Kasumi-1 (cell line): ENCODE measurements at places on chromosomes 7 and 10.
A peak's percentile ranks its signal among the peaks of the same experiment; 100 is the strongest.

GRCh38 chr10:28592953-28593352 is 60.0 kb downstream of the WAC start:
- peak; percentile 33 for DNase-seq

DNA sequence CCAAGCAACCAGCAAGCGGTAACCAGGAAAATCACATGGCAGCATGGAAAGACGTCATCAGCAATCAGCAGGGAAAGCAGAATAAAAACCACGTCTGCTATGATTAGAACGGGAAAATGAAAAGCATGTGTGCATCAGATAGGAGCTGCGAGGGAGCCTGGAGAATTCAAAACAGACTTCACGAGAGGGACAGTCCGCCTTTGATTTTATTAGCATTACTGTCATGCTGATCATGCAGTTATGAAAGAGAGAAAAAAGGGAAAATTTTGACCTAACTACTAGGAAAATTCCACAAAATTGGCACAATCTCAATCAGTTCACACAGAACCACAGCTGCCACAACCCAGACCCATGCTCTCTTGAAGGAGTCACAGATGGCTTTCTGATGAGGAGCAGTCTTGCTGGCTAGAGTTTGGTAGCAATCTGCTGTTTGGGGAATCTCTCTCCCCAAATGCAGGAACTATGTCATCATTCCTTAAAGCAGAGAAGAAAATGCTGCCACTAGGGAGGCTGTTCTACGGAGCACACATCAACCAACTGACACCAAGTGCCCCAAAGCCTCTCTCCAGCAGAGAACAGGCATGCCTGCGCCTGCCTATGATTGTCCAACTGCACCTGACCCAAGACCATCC is 295.9 kb downstream of the TNS3 start:
- DNase-seq, result no peak

DNA sequence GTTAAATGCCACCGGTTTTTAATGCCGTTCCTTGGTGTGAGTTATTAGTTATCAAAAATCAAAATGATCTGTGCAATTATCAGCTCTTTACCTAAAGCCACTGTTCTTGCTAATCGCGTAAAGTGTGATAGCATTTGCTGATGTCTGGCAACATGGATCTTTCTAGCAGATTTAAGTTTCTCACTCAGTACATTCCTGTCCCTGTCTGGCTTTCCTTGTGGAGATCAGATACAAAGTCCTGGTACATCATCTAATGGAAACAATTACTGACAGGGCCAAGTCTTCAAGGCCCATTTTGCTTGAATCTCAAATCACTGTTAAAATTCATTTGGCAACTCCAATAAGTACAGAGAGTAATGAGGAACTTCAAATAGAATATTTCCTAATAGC is 755.7 kb downstream of the AUTS2 start:
- no peak for DNase-seq

DNA sequence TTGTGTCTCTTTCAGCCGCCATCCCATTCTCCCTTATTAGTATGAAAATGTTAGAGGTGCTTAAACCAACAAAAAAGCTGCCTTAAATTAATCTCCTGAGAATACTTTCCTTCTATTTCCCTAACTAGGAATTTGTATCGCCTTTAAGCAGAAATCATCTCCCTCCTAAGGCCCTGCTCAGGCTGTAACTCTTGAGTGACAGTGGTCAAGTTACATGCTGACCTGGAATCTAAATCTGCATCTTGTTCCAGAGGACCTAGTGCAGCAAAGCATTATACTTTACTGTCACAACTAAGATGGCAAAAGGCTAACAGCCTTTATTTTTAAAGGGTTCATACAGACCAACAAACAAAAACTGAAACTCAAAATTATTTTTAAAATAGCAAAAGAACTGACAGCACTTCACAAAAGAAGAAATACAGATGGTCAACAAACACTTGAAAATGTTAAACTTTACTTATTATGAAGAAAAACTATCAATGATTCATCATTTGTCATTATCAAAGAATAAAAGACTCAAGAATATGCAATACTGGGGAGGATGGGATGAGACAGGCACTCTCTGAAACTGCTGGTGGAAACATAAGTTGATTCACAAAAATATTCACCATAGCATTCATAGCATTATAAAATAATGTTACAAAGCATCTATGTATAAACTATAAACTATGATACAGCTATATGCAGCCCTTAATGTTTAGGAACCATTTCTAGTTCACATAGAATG is 11.0 kb downstream of the CYREN start:
- DNase-seq, result no peak

GRCh38 chr10:10870523-10871241 is 147.0 kb upstream of the CELF2 start:
- DNase-seq, result no peak

DNA sequence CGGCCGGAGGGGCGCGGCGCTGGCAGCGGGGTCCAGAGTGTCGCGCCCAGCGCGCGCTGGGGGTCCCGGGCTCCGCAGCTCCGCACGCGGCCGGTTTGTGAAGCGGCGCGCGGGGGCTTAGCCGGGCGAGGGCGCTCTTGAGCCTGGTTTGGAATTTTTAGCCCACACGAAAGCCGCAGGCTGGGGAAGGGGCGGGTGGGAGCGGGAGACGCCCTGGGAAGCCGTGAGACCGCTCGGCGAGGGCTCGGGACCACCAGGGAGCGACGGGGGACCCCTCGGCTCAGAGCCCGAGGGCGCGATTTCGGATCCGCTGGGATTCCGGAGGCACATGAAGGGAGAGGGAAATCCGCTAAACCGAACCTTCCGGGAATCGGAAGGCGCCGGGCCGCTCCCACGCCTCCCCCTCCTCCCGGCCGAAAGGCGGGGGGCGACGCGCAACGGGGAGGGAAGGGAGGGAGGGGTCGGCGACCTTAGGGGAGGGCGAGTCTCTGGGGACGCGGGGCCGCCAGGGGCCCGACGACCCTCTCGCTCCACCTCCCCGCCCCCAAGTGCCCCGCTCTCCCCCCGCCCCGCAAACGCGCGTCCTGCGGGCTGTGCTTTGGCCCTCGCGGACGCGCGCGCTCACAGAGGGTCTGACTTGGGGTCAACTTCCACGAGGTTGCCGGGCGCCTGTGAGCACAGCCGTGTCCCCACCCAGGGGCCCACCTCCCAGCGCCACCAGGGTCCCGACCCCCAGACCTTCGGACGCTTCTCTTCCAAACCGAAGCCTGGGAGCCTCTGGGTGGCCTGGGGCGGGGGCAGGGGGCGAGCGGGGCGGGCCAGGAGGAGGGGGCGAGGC is 5.1 kb upstream of the ELFN1 start:
- DNase-seq, result no peak
